Right atrium auricular region (tissue), 2 donors: ENCODE measurements at places on chromosomes 2 and 18. TPM values are rescaled to one million over a fixed set of nuclear protein-coding genes. Genes with fewer than 3 reads are reported as not detected.

DNA sequence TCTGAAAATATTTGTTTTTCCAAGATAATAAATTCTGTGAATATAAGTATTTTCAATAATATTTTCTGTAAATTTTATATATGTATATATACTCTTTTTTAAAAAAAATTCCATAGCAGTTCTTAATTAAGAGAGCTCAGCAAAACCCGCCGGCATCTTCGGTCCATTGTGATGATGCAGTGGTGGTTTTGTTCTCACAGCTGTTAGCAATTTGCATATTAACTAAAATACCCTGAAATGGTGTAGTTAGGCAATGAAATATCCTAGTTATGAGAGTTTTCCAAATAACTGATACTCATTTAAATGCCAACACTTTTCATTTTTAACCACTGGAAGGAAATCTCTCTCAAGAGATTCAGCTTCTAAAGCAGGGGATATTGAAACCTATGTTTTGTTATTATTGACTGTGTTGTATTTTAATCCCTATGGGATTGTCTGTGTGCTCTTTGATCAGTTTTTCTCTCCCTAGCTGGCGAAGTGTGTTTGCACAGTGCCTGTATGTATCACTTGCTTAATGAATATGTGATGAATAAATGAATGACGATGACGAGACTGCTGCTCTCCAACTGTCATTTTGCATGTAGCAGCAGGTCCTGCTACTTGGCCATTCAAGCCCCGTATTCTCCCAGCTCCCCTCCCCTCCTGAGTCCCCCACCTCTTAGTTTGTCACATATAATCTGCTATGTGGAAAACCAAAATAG is 42.4 kb downstream of the PSMG2 start:
- no peak for DNase-seq

Gene NGEF
- 1.4 TPM for total RNA-seq

DNA sequence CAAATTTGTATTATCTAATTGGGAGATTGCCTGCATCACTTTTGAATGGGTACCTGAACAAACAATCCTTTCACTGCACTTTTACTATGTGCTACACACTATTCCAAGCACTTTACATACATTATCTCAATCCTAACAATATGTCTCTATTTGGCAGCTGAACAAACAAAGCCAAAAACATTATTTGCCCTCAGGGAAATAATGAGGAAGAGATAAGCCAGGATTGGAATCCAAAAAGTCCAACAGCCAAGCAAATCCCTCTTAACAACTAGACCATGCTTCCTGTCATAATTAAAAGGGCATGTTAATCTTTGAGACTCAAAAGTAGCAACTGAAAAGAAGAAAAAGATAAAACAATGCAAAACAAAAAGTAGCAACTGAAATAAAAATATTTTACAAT is 32.1 kb downstream of the RPRD1A start:
- DNase-seq: no peak

Gene SCN7A
- total RNA-seq: 6.2 TPM

DNA sequence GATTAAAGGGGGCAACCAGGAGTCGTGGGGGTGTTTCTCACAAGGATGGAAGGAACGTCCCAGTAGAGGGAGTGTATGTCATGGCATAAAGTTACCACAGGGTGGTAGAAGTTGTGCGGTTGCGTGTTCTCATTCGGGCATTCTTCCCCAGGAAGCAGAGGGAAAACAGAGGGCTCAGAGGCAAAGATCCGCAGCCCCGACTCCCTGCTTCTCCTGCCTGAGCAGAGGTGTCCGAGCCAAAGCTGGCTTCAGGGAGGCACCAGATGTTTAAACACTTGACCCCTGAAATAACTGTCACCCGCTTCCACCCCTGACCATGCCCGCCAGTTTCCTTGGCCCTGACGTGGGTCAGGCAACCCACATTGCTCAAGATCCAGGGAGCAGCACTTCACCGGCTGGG is 83.7 kb downstream of the EN1 start:
- no peak for DNase-seq

Gene SH2D6
- not detected for total RNA-seq

Gene CMPK2
- 1.8 TPM for total RNA-seq

DNA sequence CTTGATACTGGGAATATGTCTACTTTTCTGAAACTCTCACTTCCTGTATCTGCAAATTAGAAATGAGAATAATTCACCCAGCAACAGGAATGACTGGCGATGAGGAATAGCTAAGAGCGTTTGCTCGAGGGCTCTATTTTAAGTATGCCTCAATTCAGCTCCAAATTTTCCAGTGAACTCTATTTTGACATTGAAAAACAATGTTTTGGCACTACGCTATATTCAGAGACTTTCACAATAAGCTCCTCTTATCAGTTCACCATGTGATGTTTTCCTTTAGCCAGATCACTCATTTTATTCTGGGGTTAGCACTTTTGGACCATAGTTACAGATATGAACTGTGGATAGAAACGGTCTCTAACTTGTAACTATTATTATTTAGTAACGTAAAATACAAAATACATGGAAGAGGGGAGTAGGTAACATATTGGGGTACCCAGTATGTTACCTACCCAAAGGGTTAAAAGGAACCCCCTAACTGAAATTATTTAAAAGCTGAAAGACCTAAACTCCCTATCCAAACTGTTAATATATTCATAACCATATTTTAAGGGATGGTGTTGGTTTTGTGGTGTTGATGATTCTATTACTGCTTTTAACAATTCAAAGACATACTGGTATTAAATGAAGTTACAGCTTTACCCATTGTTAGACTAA is 28.1 kb downstream of the SLC40A1 start:
- DNase-seq: no peak

DNA sequence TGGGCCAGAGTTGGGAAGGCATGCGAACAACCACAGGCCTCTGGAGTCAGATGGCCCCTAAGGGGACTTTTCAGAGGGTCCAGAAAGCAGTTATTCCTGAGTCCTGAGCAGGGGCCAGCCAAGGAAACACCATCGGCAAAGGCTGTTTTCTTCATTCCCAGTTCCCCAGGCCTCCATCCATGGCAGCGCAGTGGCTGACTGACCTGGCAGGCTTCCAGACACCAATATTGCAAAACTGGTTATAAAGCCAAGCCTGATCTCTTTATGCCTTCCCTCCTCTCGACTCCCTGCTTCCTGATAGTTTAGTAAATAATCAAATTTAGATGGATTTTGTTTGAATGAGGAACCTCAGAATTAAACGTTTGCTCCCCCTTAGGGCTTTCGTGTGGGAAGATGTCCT is 133.4 kb upstream of the ITGA6 start:
- no peak for DNase-seq

Gene PPP1R1C
- 14.5 TPM for total RNA-seq

DNA sequence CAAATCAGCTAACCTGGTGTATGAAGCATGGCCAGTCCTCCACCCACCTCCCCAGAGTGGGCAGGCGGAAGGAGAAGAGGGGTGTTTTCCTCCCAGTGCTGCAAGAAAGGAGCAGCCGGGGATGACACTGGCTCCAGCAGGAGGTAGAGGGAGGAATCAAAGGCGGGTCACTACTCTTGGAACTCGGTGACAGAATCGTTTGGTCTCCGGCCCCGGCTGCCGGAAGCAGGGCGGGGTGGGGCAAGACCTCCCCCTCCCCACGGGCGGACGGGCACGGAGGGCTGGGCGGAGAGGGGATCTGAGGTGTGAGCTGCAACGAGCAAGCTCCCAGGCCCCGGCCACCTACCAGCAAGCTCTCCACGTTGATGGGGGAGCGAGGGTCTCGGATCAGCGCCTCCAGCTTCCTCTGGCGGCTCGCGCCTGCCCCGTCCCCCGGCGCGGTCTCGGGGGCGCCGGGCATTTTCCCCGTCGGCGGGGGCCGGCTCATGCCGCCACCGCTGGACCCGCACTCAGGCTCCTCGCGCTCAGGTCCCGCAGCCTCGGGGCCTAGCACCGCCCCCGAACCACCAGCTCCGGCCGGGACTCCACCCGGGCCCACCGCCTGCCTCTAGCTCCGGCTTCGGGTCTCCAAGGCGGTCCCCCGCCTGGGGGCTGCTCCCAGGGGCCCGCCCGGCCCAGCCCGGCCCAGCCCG is 640 bp downstream of the ROCK2 start:
- DNase-seq: no peak

DNA sequence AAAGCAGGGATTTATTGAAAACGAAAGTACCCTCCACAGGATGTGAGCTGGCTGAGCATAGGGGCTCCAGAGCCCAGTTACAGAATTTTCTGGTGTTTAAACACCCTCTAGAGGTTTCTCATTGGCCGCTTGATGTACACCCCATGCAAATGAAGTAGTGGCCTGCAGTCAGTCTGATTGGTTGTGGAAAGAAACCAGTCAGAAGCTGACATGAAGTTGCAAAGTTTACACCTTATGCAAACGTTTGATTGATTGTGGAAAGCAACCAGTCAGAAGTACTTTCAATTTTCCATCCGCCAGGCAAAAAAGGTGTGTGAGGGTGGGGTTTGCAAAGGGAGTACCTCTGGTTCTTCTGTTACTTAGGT is 62.3 kb downstream of the VWA3B start:
- DNase-seq: no peak

Gene ASXL3
- total RNA-seq: 2.6 TPM

Gene GORASP2
- 69.0 TPM for total RNA-seq

- DNase-seq: no peak
These were observed 196.4 kb downstream of the HRH4 start for GRCh38 chr18:24656551-24657443.

Gene ITGAV
- total RNA-seq: 79.8 TPM

GRCh38 chr2:211435331-211435730 is 878.9 kb downstream of the CPS1 start:
- no peak for DNase-seq

Gene PAIP2B
- 21.3 TPM for total RNA-seq

Gene TRIM54
- total RNA-seq: 97.2 TPM

- DNase-seq: no peak
These were observed 962.9 kb upstream of the FANCL start for GRCh38 chr2:59204040-59204439.

Gene RAD51AP2
- total RNA-seq: 0.22 TPM

DNA sequence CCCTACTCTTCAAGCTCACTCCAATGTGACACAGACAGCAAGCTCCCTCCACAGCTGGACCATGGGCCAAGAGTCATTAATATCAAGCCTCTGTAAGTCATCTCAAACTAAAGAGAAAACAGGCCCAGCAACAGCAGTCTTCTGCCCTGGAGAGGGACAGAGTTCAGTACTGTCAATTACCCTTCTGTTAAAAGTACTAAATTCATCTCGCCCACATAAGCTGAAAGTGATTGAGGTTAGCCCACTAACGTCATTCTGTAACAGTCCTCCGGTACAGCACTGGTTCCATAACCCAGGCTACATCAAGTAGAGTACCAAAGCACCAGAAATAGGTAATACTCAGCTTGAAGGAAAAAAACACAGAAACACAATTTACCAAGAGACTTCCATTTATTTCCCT is 25.9 kb downstream of the THADA start:
- DNase-seq: no peak

DNA sequence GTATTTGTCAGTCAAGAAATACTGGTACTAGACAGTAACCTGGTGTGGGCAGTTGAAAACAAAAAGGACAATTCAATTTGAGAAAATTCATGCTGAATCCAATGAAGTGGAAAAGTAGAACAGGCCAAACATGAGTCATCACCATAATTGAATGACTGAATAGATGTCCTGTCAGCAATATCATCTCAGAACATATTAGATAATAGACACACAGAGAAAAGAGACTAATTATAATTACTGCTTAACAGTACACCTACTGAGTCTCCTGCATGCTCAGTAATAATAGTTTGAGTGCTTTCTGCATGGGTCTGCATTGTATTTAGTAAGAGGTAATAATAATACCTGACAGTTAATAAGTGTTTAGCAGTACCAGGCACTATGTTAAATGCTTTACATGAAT is 138.6 kb upstream of the ZC3H15 start:
- no peak for DNase-seq

DNA sequence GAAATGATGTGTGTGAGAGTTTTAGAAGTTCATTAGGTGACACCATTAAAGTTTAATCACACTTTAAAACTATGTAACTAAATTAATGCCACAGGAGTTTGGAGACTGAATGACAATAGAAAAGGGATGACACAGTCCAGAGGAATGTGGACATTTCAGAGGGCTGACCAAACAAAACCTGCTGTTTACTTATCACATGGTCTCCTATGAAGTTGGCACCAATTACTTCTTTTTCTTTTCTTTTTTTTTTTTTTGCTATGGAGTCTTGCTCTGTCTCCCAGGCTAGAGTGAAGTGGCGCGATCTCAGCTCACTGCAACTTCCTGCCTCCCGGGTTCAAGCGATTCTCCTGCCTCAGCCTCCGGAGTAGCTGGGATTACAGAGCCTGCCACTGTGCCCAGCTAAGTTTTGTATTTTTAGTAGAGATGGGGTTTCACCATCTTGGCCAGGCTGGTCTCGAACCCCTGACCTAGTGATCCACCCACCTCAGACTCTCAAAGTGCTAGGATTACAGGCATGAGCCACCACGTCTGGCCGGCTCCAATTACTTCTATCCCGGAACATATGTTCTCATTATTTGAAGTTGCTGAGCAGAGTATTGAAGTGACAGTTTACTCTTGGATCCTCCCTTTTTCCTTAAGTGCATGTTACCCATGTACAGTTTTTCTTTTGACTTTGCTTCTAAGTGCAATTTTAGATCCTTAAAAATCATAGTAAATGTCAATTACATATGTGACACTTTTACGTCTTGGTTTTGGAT is 4.3 kb downstream of the AGPS start:
- no peak for DNase-seq

GRCh38 chr2:156474401-156474800 is 38.2 kb downstream of the GPD2 start:
- no peak for DNase-seq

Gene FAM237A
- not detected for total RNA-seq

Gene GATA6
- total RNA-seq: 88.7 TPM

Gene TSHZ1
- total RNA-seq: 14.5 TPM

- DNase-seq: no peak
These were observed 175.4 kb downstream of the ZNF521 start for GRCh38 chr18:25176518-25177042.

DNA sequence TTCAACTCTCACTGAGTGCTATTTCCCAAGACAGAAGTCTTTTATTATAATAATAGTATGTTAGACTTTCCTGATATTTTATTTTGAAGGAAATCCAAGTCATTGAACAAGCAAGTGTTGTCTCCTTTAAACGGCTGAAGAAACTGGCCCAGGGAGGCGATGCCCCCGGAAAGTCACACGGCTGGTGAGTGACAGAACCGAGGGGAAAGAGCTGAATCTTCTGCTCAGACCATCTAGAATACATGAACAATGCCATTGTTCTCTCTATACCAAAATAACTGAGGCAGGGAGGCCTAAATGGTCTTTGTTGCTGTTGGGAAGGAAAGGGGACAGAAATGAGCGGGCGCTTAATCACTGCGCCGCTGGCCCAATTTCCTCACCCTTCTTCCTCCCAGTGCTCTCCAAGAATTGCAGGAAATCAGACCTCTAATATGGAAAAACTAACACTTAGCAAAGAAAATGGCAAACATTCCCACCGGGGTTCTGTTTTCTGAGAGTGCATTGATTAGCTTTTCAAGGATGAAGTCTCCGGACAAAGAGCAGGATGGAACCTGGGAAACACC is 101.5 kb downstream of the KLF7 start:
- DNase-seq: no peak

DNA sequence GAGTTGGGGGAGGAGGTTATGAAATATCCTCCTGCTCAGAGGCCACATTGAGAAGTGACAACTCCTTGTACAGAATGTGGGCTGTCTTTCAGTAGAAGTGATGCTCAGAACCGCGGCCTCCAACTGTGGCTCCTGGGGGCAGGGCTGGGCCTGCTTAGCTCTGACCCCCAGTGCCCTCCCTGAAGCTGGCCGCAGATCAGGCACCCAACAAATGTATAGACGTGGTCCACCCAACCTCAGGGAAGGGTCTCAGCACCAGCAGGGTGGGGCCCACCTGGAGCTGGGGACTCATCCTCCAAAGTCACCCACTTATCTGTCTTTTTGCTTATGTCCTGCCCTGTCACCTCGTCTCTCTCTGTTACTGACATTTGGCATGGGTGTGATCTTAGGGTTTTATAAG is 11.1 kb upstream of the BIN1 start:
- DNase-seq: peak; percentile 36

Gene NTSR2
- total RNA-seq: not detected
